ENCODE measurements at places on chromosomes 12 and 14.

- DNase-seq = no peak
Measured at GRCh38 chr14:71029236-71029781, 122.0 kb downstream of the PCNX1 start.

DNA sequence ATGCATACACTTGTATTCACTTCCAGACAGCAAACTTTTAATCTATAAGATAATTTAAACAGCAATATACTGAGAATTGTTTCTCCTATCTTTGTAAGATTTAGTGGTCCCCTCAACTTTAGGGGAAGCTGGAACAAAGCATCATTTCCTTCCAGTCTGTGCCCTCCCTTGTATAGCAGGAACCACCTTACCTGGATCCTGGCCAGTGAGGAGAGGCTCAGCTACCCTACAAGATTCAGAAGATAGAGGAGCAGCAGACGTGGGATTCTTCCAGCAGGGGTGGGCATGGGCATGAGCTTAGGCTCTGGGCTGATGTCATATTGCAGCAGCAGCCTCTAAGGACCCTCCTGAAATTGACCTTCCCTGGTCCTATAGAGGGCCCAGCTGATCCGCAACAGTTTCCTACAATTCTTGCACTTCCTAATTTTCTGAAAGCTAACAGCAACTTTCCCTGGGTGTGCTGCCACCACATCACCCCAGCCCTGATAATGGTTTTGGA, 21.3 kb downstream of the MOK start:
- no peak for DNase-seq

GRCh38 chr12:74538491-74539258, 1.0 kb downstream of the ATXN7L3B start:
- DNase-seq = peak; percentile 19

- no peak for DNase-seq
Measured at GRCh38 chr14:56378475-56378877, 201.1 kb upstream of the TMEM260 start.

DNA sequence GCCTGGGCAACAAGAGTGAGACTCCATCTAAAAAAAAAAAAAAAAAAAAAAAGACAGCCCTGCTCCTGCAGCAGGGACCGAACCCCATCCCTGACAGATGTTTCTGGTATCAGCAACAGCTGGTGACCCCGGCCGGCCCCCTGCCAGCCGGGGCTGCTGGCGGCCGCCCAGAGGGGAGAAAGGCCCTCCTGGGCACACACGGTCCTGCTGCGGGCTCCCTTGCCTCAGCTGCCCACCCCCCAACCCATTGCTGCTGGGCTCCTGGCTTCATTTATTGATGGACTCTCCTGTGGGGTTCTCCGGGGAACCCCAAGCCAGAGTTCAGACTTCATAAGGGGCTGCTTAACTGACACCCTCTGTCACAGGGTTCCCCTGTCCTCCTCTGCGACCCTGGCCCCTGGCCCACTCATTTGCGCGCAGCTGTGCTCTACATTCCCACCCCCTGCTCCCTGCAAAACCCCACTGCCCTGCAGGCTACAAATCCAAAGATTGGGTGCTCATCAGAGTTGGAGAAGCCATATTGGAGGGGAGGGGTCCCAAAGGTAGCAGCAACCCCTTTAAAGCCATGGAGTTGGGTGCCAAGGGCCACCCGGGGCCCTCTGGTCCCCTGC, 103.6 kb upstream of the RTL1 start:
- no peak for DNase-seq

Data from activated naive CD4-positive, alpha-beta T cell (primary cell).